GOT3 (cell line): ENCODE measurements at places on chromosomes 16 and 17.

DNA sequence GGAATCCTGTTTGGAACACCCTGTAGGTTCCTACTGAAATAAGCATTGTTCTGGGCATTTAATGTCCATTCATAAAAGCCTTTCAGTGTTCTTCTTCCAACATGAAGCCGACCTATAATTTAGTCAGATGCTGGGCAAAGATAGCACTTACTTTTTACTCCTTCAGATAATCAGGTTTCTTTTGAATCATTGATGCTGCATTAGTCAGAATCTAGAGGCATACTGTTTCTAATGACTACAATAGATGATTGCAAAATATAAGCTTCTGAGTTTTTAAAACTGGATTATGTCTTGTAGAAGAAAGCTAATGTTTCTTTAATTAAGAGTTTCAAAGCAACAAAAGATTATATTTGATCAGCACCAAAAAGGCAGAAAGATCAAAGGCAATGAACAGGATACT lies 16.0 kb downstream of the MMD start:
- DNase-seq = no peak

DNA sequence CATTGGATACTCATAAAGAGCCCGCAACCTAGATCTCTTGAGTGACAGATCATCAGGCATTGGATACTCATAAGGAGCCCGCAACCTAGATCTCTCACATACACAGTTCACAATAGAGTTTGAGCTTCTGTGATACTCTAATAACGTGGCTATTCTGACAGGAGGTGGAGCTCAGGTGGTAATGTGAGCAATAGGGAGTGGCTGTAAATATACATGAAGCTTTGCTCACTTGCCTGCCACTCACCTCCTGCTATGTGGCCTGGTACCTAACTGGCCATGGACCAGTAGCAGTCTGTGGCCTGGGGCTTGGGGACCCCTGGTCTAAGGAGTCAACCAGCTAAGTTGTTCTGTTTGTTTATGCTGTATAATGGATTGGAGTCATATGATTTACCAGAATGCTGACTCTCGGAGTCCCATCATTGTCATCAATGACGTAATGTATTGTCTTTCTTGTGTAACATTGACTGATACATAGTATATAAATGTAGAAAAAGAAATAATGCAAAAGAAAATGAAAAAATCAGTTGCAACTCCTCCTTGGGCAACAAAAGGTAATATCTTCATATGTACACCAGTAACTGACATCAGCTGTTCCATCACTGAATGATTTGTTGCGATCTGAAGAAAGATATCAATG lies 17.5 kb downstream of the ABCA9 start:
- no peak for DNase-seq

GRCh38 chr16:83838151-83838550 lies 30.4 kb downstream of the HSBP1 start:
- no peak for DNase-seq

DNA sequence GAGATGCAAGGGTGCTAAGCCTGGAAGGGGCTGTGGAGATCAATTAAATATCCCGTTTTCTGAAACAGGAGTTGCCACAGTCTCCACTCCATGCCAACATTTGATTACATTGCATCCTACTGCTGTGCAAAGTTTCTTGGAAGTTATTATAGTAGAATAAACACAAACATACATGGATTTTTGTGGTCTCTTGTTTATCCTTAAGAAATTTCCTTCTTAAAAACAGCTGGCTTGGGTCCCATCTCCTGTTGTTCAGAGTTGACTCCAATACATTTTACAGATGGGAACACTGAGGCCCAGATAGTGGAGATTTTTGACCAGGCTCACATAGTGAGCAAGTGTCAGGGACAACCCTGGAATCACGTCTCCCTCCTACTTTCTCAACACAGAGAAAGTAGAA lies 124.0 kb upstream of the ADAMTS18 start:
- no peak for DNase-seq

DNA sequence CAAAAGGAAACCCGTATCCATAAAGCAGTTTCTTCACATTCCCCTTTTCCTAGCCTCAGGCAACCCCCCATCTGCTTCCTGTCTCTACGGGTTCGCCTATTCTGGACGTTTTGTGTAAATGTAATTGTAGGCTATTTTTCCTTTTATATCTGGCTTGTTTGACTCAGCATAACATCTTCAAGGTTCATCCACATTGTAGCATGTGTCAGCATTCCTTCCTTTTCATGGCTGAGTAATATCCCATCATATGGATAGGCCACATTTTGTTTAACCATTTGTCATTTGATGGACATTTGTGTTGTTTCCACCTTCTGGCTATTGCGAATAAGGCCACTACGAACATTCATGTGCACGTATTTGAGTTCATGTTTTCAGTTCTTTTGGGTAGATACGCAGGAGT lies 54.6 kb downstream of the FOXL1 start:
- no peak for DNase-seq

- DNase-seq = no peak
These were observed 39.0 kb downstream of the IQCK start for GRCh38 chr16:19757026-19757425.

- DNase-seq = no peak
These were observed 24.7 kb upstream of the GPATCH8 start for GRCh38 chr17:44527954-44528353.

DNA sequence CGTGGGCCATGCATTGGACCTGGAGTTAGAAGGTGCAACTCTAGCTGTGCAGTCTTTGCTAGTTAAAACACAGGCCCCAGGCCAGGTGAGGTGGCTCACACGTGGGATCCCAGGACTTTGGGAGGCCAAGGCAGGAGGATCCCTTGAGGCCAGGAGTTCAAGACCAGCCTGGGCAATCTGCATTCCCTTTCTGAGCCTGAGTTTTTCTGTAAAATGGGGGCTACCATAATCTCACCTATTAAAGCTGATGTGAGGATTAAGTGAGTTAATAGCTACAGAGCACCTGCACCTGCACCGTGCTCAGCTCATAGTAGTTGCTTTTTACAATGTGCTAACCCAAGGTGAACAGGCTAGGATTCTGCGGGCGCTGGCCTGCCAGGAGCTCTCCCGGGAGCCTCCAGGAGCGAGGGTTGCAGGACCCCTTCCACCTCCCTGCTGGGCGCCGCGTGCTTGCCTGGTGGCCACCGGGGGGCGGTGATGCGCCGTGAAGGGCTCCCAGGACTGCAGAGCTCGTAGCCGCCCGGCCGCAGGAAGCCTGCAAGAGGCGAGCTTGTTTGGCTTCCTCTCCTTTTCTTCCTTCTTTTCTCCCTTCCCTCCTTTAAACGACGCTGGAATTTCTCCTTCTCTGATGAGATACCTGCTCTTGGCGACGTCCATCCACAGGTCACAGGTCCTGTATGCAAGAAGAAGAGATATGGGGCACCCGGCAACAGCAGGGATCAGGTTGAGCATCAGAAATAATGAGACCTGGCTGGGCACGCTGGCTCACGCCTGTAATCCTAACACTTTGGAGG lies 51.3 kb downstream of the ZFP90 start:
- no peak for DNase-seq

DNA sequence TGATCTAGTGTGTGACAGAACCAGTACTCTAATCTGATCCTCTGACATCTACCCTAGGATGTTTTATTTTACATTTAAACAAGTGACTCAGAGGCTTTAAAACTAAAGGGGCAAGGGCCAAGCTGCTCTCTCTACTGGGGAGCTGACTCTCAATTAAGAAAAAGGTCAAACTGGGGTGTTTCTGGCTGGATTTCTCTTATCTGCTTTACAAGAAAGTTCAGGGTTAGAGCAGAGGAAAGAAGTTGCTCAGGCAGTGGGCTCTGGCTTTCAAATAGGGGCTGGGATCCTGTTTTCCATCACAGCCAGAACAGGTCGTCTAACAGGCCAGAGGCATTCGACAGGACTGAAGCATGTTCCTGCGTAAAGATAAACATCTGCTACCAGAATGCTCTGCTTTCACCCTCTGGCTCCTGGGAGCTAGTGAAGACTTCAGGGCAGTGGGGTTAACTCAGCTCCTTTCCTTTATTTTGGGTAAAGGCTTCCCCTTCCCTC lies 8.5 kb downstream of the MMP28 start:
- no peak for DNase-seq

- no peak for DNase-seq
These were observed 88.4 kb upstream of the GNAO1 start for GRCh38 chr16:56102906-56103305.

DNA sequence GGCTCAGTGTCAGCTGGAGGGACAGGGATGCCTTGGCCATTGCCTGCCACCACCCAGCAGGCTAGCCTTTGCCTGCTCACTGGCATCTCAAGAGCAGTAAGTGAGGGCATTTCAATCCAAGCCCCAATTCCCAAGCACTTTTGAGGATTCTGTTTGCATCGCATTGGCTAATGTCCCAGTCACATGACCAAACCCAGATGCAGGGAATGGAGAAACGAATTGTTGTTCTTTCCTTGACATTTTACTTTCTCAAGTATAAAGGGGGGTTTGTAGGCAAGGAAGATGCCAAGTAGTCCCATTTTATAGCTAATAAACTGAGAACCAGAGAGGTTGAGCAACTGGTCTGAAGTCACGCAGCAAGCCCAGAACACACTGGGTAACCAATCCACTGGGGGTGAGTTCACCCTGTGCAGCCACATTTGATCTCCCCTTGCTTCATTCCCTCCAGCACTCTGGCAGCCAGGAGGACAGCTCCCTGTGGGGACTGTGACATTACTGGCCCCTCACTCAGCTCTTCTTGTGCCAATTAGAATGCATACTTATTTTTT lies 193.8 kb upstream of the CACNG3 start:
- no peak for DNase-seq

GRCh38 chr17:16459855-16460550 lies 32.0 kb downstream of the LRRC75A start:
- DNase-seq = no peak

DNA sequence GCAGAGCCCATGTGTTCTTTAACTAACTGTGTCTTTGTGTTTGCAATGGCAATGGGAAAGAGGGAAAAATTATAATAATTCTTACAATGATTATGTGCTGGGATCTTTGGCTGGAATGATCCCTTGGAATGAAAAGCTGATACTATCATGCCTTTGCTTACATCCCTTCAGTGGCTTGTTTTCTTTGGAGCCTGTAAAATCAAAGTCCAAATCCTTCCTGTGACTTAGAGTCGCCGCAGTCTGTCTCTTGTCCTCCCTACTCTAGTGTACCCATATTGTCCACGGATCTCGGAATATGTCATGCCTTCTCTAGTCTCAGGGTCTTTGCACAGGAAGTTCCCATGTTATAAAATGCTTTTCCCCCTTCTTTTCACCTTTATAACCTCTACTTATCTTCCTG lies 111.7 kb upstream of the MAF start:
- DNase-seq = no peak

DNA sequence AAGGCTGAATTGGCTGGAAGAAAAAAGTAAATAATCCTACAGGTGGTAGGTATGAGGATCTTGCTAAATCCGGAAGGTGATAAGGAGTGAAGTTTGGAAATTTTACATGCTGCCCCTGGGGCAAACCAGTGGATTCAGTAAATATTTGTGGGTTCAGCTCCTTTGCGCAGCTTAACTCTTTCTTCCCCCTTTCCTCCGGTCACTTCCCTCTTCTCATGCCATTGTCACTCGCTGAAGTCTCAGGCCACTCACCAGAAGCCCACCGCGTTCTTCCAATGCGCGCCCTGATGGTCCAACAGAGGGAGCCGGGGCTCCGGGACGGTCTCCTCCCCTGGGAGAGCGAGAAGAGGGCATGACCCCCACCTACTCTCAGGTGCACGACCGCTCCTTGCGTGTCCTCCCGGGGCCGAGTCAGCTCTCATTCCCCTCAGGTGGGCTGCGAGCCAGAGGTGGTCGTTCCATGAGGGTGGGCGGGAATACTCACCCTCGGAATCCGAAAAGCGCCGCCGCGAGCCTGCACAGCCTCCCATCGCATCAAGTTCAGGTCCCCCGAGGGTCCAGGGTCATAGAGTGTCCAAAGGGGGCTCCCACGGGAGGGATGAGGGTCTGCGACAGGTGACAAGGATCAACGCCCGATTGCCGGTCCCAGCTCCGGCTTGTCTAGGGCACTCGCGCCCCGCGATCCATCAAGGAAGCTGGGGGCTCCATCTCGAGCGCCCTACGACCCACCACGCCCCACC lies 474 bp downstream of the CLN3 start:
- DNase-seq = no peak

- DNase-seq = no peak
These were observed 4.0 kb downstream of the SLC35B1 start for GRCh38 chr17:49703557-49704277.
